ENCODE measurements at places on chromosomes 1 and 21.

DNA sequence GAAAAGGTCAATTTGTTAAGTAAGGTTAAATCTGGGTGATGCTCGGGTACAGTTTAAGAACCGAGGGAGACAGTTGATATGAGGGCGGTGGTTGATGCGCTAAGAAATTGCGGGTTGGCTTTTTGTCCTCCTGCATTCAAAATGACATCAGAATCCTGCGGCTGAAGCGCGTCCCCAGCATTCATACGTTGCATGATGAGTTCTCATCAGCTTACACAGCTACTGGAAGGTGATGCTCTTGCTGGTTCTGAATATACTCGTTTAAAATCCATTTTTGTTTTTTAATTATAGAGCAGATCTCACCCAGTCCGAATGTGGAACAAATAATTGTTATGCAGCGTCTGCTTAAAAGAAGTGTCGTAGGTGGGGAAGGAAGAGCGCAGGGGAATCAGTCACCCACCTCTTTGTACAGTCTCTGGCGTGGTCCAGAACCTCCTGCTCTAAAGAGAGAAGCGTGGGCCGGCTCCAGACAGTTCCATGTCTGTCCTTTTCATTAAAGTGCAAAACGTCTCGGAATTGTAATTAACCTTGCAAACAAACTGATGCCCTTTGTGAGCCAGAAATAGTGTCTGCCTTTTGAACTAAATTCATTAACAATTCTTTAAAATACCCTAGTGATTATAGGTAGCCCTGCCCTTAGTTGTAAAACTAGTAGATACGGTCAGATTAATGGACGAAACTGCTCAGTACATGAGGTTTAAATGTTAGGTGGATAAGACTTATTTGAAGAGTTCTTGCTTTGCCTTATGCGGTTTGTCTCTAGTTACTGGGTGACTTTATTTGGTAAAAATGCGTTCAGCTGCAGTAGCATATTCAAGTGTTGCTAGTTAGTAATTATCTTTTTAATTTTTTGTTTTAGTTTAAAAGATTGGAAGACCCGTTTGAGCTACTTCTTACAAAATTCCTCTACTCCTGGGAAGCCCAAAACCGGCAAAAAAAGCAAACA, 741 bp downstream of the RGS2 start:
- peak; percentile 69 for DNase-seq

DNA sequence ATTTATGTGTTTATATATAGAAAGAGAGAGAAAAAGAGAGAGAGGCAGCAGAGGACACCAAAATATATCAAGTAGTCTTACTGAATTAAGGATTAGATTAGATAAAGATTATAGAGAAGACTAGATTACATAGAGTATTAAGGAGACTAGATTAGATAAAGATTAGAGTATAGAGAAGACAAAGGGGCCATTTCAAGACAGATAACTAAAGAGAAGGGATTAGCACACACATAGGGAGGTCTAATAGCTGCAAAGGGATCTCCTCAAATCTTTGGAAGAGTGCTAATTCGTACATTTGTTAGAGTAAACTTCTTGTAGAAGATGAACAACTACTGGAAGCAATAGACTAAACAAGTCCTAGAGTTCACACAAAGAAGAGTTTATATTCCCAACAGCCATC, 34.2 kb downstream of the OR6Y1 start:
- DNase-seq = no peak

DNA sequence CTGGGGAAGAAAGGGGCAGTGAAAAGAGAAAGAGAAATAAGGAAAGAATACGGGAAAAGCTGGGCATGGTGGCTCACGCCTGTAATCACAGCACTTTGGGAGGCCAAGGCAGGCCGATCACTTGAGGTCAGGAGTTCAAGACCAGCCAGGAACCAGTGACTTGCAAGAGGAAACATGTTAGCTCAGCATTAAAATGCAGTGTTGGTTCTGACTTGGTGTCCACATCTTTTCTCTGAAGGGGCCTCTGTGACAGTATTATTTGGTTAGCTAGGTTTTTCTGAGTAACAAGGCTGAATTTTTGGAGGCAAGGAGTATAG, 26.8 kb downstream of the IER5 start:
- no peak for DNase-seq

- no peak for DNase-seq
These were observed 254.8 kb downstream of the LTN1 start for GRCh38 chr21:28737674-28738419.

DNA sequence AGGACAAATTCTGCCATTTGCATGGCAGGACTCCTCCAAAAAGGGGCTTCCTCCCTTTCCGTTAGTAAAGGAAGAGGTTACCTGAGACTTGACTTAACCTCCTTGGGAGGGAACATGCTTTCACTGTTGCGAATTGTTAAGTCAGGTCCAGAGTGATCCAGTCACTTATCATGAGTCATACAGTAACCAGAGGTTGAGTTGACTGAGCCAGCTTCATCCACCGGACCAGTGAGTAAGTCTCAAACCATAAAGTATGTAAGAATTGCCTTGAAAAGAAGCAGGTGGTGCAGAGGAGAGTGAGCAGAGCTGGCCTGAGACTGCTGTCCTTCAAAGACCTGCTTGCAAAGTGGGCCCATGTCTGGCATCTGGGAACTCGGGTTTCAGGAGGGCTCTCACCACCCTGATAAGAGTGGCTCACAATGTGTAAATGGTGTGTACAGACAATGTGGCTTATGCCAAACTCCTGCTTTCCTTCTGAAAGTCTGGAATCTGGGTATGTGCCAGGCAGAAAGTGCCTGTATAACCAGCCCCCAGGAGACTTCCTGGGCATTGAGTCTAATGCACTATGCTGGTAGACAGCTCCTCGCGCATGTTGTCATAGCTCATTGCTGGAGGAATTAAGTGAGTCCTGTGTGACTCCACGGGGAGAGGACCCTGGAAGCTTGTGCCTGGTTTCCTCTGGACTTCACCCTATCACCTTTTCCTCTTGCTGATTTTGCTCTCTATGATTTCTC, 84.3 kb upstream of the KLHDC7A start:
- no peak for DNase-seq

GRCh38 chr1:216723274-216723780, at the start of gene ESRRG:
Gene ESRRG (minus strand): TSS chr1:216723429. CDS start chr1:216723299, 130 bp downstream.
- DNase-seq = no peak

DNA sequence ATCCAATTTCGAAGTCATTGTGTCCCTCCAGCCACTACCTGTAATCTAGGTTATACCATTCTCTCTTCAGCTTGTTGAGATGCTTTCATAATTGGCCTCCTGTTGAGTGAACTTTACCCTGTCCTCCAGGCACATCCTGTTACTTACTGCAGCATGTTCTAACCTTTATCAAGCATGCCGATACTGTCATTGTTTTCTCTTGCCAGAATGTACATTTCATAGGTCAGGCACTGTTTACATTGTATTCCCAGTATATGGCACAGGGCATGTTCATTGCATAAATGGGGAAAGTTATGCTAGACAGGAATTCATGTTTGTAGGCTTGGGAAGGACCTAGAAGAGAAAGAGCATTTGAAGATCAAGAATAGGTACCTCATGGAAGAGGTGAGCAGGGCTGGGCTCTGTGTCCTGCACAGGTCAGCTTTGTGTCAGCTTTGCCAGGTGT, 10.2 kb downstream of the CXADR start:
- no peak for DNase-seq

DNA sequence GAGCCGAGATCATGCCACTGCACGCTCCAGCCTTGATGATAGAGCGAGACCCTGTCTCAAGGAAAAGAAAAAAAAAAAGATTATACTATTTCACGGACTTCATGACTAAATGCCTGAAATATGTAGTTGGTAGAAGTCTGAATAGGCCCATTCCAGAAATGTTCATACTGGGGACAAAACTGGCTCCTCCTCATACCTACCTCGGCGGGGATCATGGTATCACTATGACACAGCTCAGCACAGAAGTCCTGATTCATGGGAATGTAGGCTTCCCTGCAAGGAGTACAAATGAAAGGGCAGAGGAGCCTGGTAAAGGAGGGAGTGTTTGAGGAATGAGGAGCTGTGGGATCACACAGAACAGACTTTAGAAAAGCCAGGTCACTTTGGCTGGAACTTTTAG, 5.0 kb downstream of the SPATA46 start:
- no peak for DNase-seq

GRCh38 chr1:203629507-203630082, 3.0 kb downstream of the ATP2B4 start:
- DNase-seq = peak; percentile 48

GRCh38 chr1:44624268-44624901, 49.9 kb downstream of the TMEM53 start:
- no peak for DNase-seq

GRCh38 chr21:29365661-29366265, 67.0 kb downstream of the BACH1 start:
- no peak for DNase-seq

- no peak for DNase-seq
These were observed 70.9 kb downstream of the TM2D1 start for GRCh38 chr1:61654067-61654466.

DNA sequence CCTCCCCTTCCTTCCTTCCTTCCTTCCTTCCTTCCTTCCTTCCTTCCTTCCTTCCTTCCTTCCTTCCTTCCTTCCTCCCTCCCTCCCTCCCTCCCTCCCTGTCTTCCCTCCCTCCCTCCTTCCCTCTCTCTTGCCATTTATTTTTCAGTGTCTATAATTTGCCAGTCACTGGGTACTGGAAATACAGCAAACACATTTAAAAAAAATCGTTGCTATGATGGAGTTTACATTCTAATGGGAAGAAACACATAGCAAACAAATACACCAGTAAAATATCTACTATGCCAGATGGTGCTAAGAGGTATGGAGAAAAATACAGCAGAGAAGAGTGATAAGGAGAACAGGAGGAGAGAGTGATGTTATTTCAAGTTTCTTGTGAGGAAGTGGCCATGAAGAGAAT, 309.5 kb downstream of the CTH start:
- DNase-seq = no peak

GRCh38 chr1:224052772-224053171, 61.1 kb upstream of the FBXO28 start:
- DNase-seq = no peak

GRCh38 chr1:11314959-11315358, 42.0 kb downstream of the UBIAD1 start:
- DNase-seq = no peak

- DNase-seq = no peak
These were observed 8.5 kb downstream of the SLC26A9 start for GRCh38 chr1:205934788-205935187.

DNA sequence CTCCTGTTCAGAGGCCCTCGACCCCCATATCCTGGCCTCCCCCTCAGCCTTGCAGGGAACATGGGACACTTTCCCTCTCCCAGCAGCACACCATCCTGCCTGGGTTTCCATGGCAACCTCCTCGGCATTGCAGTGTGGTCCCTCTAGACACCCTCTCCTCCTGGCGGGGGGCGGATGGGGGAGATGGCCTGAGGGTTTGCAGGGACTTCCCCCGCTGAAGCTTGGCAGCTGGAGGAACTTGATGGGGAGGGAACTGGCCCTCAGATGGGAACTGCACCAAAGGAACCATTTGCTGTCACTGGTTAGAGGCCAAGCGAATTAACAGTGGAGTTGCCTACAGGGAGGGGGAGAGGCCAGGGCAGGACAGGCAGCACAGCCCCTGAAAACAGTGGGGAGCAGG, 28.7 kb downstream of the RIMS3 start:
- DNase-seq = no peak

DNA sequence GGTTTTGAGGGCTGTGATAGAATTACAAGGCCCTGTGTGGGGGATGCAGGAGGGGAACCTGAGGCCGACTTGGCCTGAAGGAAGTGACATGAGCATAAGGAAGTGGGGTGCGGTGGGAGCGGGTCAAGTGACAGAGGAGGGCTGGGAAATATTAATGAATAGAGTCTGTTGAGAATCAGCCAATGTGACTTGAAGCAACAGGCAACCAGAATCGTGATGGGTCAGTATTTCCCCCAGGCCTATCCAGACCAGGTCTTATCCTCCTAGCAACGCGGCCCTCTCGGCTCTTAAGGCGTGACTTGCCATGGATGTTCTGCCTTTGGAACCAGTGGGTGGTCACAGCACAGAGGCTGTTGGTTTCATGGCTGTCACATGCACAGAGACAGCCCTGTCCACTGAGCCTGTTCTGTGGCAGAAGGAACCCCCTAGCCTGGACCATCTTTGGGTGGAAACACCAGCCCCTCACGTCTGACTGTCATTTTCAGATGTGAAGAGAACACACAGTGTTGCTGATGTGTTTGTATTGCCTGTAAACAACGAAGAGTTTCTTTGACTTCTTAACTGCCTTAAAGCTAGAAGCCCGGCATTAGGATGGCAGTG, 468.8 kb downstream of the CAMTA1 start:
- no peak for DNase-seq

GRCh38 chr1:151728151-151729054, 7.1 kb downstream of the RIIAD1 start:
- DNase-seq = no peak

GRCh38 chr1:36607263-36607651, 124.5 kb upstream of the CSF3R start:
- DNase-seq = no peak

DNA sequence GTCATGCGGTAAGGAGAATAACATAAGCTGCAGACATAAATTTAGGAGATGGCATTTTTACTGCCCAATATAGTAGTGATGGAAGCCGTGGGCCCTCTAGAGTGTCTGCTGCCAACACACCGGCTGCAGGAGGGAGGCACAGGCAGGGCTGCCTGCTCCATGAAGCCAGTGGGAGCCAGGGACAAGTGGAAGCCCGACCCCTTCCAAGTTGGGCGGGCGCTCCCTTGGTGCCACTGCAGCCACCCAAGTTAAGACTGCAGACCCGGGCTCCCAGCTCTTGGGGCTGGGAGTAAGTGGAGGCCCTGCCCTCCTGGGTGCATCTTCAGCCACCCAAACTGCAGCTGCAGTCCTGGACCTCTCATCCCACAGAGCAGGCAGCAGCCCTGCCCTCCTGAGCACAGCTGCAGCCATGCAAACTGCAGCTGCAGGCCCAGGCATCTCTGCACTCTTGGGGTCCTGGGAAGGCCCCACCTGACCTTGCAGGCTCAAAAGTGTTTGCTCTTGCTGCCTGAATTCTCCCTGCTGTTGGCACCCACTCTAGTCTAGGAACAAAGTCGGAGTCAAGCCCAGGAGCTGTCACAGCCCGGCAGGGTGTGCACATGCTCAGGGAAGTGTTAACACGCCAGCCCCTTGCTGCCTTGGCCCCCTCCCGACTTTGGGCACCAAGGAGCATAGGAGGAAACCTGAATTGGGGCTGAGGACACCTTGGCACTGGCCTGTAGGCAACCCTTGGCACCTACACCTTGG, 437.2 kb upstream of the PRMT6 start:
- DNase-seq = no peak

- no peak for DNase-seq
These were observed 3.6 kb downstream of the KRTCAP2 start for GRCh38 chr1:155169541-155169940.

GRCh38 chr1:208979776-208980175, 603.7 kb upstream of the CAMK1G start:
- no peak for DNase-seq

DNA sequence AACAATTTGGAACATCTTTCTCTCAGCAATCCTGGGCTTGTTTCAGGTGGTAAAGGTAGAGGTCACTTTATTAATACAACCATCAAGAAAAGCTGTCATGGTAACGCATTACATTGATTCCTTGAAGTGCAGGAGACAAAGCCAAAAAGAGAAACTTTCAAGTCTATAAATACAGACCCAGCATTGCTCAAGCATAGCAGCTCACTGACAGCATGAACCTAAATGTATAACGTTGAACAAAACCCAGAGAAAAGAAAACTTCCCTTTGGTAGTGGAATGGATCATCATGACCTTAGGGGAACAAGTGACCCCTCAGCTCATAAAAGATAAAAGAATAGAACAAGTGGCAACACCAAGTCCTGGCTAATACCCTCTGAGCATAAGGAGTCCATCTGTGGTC, 332.2 kb downstream of the NTNG1 start:
- no peak for DNase-seq
